ENCODE measurements at places on chromosomes 5 and 9. TPM values are rescaled to one million over a fixed set of nuclear protein-coding genes. Genes with fewer than 3 reads are reported as not detected.

GLIPR2 gene
- 13.6 TPM for total RNA-seq

PCDHB2 gene
- total RNA-seq, result not detected

CD74 gene
- 303 TPM for total RNA-seq

ANKRD55 gene
- 9.7 TPM for total RNA-seq

SLC25A2 gene
- 0.22 TPM for total RNA-seq

KCNIP1 gene
- not detected for total RNA-seq

PIK3R1 gene
- 455 TPM for total RNA-seq

CDH10 gene
- total RNA-seq, result not detected

RELL2 gene
- 10.9 TPM for total RNA-seq

UBE2QL1 gene
- total RNA-seq, result 0.33 TPM

P4HA2 gene
- total RNA-seq, result not detected

CSF2 gene
- total RNA-seq, result not detected

INVS gene
- total RNA-seq, result 14.3 TPM

TIMD4 gene
- total RNA-seq, result 2.0 TPM

NACC2 gene
- total RNA-seq, result 2.1 TPM

MEGF10 gene
- not detected for total RNA-seq

SLC45A2 gene
- total RNA-seq, result not detected

TPM2 gene
- 63.1 TPM for total RNA-seq

CNTNAP3 gene
- not detected for total RNA-seq

HCN1 gene
- not detected for total RNA-seq

TBC1D13 gene
- 28.7 TPM for total RNA-seq

UBE2D2 gene
- total RNA-seq, result 164 TPM

TUSC1 gene
- 0.14 TPM for total RNA-seq

CLIC3 gene
- 2.8 TPM for total RNA-seq

MYMK gene
- not detected for total RNA-seq

GPR150 gene
- 0.60 TPM for total RNA-seq

C5orf46 gene
- total RNA-seq, result not detected

OR1Q1 gene
- total RNA-seq, result not detected

LHX3 gene
- 0.11 TPM for total RNA-seq

TRIP13 gene
- 0.47 TPM for total RNA-seq

SSNA1 gene
- 30.1 TPM for total RNA-seq

TICAM2 gene
- total RNA-seq, result 0.30 TPM

ROPN1L gene
- total RNA-seq, result 0.58 TPM

CNTNAP3B gene
- not detected for total RNA-seq

NR2F1-AS1 gene
- total RNA-seq, result not detected

ERAP2 gene
- total RNA-seq, result 61.4 TPM

CAMK4 gene
- 202 TPM for total RNA-seq

DAB2IP gene
- not detected for total RNA-seq

CD72 gene
- 2.3 TPM for total RNA-seq

TRAF1 gene
- 61.7 TPM for total RNA-seq

HACD4 gene
- total RNA-seq, result 6.5 TPM

HTR4 gene
- total RNA-seq, result not detected

PCDHA9 gene
- total RNA-seq, result not detected

PRLR gene
- total RNA-seq, result not detected

ZNF618 gene
- total RNA-seq, result 1.2 TPM

CHSY3 gene
- total RNA-seq, result not detected

NTRK2 gene
- total RNA-seq, result 0.14 TPM

PLPP1 gene
- 3.0 TPM for total RNA-seq

NR5A1 gene
- not detected for total RNA-seq

CDH12 gene
- total RNA-seq, result not detected

PPP3R2 gene
- total RNA-seq, result not detected

SPINK4 gene
- total RNA-seq, result not detected
